CD8-positive, alpha-beta T cell (primary cell): ENCODE measurements at places on chromosomes 5 and 9.

GRCh38 chr5:149452007-149452664 lies 73.0 kb upstream of the IL17B start:
- no peak for DNase-seq

DNA sequence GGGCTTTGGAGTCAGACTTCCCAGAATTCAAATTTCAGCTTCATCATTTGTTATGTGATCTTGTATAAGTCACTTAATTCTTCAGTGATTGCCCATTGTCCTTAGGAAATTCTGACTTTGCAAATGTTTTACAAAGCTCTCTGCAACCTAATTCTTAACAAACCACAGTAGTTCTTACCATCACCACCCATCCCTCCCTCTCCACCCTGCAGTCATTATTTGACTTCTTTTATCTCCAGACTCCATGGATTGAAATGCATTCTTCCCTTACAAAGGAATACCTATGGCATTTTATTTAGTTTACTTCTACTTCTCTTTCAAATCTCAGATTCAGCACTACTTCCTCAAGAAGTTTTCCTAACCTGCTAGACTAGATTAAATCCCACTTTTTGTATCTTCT lies 23.1 kb downstream of the SHLD3 start:
- no peak for DNase-seq

DNA sequence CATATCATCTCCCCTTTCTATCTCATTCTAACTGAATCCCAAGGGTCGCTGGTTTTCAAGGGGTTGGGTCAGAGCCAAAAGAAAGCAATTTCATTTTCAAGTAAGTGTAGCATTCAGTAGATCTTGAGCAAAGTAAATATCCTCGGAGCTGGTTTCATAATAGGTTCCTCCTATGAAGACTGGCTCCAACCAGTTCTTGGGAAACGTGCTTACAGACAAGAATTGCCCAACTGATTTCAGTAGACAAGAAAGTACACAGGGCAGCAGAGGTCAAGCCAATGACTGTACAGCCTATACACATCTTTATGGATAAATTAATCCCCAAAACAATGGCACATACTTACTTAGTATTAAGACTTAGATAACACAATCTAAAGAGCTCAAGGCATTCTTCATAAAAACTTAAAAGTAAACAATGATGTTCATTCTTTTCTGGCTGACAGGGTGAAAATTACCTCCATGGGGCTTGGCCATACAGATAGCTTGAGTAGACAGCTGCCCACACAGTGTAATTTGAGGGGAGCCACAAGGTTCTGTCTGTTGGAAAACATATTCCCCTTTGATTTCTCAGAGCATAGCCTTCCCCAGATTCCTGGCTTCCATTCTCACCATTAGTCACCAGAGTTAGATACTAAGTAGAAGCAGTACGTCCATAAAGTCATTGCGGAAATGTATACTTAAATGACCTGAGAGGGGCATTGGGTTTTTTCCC lies 163.9 kb downstream of the ARRDC3 start:
- DNase-seq = no peak

DNA sequence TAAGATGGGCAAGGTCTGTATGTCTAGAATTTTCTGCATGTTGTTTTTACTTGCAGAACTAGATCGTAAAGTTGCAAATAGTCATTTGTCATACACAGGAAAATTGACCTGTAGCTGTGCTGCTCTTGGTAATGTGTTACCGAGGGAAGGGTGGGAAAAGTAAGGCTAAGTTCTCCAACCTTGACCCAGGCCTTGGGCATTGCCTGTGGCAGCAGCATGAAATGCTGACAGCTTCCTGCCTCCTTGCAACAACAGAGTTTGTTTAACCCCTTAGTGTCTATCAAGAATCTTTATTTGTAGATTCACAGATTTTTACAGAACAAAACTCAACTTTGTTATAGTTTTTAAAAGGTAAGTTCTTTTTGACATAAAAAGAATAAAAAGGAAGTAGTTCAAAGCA lies 48.3 kb downstream of the ERCC6L2 start:
- no peak for DNase-seq

DNA sequence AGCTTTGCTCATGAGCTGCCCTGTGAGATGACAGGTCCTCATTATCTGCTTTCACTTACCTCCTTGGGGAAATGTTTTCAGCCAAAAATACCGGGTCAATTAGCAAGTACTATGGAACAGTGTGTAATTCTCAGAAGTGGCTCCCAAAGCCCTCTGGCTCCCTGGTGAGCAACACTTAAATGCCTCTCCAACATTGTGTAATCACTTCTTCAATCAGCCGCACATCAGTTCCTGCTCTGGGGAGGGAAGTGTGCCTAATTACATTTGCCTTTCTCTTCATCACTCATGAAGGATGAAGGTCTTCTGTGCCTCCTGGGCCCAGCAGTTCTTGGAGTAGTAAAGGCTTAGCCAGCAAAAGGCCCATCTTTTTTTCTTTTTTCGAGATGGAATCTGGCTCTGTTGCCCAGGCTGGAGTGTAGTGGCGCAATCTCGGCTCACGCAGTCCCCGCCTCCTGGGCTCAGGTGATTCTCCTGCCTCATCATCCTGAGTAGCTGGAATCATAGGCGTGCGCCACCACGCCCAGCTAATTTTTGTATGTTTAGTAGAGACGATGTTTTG lies 23.1 kb downstream of the NIM1K start:
- no peak for DNase-seq

DNA sequence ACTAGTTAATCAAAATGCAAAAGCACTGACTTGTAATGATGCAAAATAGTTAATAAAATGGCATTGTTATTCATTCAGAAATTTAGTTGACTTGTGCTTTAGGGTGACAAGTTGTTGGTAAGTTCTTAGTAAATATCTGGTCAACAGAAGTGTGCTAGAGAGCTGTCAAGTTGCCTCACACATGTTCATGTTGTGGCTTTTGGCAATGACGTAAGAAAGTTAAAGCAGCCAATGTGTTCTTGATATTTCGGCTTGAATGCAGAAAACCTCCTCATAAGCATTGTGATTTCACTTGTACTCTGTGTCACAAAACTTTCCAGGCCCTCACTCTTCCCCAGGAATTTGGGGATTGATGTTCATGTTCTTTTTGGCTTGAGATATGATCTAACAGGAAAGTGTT lies 626.7 kb downstream of the PRR16 start:
- DNase-seq = no peak

GRCh38 chr5:15995341-15996052 lies 184.1 kb downstream of the MARCHF11 start:
- no peak for DNase-seq

DNA sequence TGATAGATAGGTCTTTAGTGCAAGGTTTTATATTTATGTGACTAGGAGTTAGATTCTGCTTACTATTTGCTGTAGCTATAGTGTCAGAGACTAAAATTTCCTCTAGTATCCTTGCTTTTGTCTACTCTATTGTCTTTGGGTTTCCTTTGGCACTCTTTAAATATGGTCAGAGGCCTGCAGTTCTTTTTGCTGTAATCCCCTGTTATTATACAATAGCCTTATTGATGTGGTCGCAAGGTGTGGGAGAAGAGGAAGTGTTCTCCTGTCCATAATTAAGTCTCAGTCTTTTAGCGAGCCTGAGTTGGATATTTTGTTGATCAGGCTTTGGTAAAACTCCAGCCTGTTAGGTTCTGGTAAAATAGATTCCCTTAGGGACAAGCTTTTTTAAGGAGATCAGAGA lies 34.9 kb downstream of the LURAP1L start:
- DNase-seq = no peak

- no peak for DNase-seq
Observed at GRCh38 chr5:8394965-8395364, 526.0 kb downstream of the MTRR start.

DNA sequence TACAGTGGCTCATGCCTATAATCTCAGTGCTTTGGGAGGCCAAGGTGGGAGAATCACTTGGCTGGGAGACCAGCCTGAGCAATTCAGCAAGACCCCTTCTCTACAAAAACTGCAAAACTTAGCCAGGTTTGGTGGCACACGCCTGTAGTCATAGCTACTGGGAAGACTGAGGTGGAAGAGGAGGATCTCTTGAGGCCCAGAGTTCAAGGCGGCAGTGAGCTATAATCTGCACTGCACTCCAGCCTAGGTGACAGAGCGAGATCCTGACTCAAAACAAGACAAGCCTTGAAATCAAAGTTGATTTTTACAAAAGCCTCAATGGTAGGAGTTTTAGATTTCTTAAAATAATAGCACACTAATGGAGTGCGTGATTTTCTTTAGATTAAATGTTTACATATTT lies 14.6 kb downstream of the UBE2D2 start:
- DNase-seq = no peak

GRCh38 chr5:180171568-180172094 lies 37.4 kb downstream of the RASGEF1C start:
- no peak for DNase-seq

DNA sequence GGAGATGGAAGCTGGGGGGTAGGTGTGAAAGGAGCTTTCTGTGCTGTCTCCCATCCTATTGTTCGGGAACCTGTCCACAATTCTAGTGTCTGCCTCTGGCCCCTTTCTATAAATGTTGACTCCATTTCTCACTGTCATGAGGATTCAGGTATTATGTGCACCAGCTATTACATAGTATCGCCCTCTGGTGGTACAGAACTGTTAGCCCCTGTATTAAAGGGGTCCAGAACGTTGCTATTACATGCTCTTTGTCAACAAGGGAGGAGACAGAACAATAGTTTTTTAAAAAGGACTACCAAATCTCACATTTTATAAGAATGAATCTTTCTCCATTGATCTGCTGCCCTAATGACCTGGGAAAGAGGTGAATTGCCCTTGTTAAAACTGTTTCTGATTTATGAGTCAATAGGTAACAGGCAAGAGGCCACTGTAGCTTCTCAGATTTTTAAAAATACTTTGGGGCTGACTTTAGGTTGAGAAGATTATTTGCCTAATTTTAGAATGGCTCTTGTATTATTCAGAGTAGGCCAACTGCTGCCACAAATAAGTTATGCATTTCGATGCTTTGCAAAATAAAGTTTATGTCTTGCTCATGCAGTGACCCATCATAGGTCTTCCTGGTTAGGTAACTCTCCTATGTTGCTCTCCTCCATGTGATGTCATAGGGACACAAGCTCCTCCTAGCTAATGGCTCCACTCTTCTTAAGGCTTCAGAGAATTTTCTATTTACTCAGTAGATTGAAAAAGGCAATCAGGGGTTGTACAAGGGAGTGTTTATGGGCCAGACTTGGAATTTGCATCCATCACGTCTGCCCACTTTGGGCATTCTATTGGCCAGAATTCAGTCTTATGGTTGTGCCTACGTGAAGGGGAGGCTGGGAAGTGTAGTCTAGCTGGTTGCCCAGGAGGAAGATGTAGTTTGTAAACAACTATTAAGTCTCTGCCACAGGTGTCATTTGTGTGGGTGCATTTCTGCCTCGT lies 20.8 kb downstream of the DCANP1 start:
- no peak for DNase-seq

DNA sequence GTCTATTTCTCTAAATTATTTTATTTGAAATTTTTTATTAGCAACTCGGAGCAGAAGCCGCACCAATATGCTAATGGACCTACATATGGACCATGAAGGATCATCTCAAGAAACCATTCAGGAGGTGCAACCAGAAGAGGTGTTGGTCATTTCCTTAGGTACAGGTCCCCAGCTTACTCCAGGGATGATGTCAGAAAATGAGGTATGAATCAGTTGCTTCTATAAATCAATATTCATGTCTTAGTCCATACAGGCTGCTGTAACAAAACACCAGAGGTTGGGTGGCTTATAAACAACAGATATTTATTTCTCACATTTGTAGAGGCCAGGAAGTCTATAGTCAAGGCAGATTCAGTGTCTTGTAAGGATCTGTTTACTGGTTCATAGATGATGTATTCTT lies 50.8 kb downstream of the GAPVD1 start:
- DNase-seq = no peak

- no peak for DNase-seq
Observed at GRCh38 chr9:89178830-89179539, 367 bp upstream of the SHC3 start.

DNA sequence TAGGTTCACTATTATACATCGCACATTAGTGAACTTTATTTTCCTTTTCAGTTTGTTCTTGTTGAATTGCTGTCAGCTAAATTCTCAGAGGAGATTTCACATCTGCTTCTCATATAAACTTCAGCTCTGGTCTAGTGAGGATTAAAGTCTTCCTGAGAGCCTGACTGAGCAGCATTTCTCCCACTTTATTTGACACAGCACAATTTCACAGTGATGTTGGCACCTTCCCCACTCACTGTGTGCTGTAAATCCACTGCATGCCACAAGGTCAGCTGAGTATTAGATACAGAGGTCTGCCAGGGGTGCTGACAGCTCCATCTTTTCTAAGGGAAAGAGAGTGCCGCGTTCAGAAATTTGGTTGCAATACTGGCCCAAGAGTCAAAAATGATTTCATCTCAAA lies 567.4 kb downstream of the PRR16 start:
- no peak for DNase-seq

DNA sequence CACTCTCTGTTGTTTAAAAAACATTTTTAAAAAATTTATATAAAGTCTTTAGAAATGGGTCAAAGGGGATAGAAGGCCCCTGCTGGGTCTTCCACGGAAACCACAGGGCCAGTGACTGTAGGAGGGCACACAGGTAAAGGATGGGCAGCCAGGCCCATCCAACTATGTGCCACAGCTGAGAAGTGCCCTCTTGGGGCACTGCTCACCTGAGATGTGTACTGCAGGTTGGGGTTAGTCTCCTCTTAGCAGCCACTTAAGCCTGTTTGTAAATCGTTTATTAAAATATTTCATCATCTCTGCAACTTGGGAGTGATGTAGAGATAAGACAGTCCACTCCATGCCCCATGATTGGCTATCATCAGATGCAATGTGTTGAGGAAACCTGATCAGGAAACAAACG lies 222.4 kb downstream of the DIRAS2 start:
- no peak for DNase-seq

- DNase-seq = no peak
Observed at GRCh38 chr9:79945016-79945415, 373.3 kb downstream of the TLE4 start.

GRCh38 chr5:102603670-102604069 lies 104.9 kb upstream of the SLCO6A1 start:
- DNase-seq = no peak

DNA sequence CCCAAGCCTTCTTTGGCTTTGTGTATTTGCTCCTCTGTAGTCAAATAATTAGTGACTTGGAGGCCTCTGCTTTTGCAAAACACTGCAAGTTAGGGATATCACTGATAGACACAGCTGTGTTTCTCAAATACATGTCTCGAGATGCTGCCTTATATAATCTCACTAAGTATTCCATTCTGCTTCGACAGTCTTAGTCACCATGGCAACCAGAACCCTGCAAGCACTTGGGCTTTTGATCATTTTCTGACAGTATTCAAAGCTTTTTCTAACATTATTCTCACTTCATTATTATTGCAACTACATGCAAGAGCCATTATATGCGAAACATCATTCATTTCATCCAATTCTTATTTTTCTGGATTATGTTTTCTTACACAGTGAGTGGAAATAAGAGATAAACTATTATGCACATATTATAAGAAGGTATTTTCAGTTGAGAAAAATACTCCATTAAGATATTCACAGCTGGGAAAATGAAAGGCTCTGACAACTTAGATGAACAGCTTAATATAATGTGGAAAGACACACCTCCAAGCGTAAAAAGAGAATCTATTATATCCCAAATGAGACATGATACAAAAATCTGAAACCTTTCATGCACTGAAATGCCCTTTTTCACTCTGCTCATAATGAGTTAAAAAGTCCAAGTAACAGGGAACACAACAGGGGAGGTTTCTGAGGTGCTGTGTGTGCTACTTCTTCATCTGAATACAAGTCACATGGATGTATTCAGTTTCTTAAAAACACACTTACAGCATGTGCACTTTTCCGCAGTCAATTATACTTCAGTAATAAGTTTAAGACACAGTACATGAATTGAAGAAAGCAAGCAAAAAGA lies 93.9 kb downstream of the SCAI start:
- DNase-seq = no peak

- no peak for DNase-seq
Observed at GRCh38 chr9:114336699-114337395, 7.2 kb downstream of the ORM2 start.
